ENCODE measurements at places on chromosomes 11 and 22.

DNA sequence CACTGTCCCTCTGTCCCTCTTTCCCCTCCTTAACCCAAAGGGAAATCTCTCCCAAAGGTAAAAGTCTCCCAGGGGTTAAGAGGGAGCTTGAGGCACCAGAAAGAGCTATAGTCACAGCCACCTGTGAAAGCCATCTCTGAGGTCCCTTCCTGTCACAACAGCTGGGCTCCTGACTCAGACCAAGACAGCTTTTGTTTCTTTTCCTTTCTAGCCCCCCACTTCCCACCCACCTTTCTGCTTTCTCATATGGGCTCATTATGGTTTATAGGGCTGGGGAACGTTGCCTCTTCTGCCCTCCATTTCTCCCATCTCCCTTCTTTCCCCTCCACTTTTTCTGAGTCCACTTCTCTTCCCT lies 19.1 kb downstream of the MIF start:
- no peak for DNase-seq

DNA sequence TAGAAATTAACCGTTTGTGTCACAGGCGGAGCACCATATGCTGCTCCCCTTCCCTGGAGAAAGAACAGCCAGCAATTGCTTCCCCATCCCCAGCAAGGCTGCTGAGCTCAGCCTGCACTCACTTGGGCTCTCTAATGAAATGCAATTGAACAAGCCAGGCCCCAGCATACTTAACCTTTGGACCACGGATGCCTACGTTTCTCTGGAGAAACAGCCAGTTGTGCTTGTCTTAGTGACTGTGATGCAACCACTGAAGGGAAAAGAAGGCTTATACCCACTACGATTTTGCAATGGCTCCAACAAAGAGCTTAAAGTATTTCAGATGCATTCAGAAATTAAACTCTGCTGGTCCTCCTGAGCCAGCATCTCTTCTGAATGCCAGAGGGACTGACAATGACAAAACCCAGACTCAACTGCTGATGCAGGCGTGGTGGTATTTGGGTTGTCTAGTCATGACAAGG lies 51.3 kb upstream of the SESN3 start:
- no peak for DNase-seq

DNA sequence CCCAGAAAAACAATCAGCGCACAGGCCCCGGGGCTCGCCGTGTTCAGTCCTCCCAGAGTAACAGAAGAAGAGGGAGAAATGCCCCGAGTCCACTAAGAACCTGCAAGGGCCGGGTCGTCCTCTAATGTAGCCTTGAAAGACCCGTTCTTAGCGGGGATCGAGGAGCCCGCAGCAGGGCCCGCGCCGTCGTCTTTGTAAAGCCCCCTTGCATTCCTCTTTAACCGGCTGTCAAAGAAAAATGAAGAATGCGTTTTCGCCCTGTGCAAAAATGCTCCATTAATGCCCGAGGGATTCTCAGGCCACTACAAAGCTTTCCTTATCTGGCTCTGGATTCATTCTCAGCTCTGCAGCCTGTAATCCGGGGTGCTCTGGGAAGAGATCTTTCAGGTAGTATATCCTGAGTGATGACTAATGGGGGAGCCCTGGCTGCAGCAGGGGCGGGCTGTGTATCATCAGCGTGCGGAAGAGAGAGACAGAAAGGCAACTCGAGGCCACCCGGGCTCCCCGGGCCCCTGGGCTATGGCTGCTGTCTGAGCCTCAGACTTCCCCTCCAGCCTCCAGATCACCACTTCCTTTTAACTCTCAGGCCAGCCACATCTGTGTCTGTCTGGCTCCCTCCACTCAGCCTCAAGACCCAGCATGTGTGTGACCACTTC lies 78.2 kb downstream of the FBLN1 start:
- DNase-seq: no peak

- no peak for DNase-seq
Observed at GRCh38 chr11:27934830-27935145, 173.2 kb downstream of the KIF18A start.

DNA sequence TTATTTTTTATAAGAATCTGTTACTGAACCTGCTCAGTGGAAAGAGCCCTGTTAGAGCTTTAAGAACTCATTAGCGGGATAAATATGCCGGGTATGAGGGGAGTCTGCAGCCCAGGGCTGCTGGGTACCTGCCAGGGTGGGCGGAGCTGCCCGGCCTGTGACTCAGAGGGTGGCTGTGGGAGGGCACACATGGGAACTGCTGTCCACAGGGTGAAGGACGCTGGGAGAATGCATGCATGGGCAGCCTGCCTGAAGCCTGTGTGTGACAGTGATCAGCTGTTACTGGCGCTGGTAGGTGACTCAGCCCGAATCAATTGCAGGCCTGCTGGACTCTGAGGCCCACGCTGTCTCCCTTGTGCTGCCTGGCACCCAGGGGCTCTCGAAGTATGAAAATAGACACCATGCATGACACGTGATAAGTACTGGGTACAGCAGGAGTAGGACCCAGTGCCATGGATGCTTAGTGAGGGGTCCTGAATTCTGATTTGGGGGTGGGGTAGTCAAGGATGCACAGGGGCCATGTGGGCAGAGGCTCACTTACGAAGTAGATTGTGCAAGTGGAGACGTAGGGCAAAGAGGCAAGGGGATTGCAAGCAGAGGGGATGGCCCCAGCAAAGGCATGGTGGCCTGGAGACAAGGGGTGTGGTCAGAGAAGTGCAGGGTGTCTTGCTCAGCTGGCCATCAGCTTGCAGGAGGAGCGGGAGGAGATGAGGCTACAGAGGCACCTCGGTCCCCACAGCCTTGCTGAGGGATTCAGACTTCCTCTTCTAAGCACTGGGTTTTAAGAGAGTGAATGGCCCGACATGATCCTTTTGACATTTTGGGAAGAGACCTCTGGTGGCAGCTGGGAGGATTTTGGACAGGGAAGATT lies 36.5 kb downstream of the GRIK4 start:
- DNase-seq: no peak

DNA sequence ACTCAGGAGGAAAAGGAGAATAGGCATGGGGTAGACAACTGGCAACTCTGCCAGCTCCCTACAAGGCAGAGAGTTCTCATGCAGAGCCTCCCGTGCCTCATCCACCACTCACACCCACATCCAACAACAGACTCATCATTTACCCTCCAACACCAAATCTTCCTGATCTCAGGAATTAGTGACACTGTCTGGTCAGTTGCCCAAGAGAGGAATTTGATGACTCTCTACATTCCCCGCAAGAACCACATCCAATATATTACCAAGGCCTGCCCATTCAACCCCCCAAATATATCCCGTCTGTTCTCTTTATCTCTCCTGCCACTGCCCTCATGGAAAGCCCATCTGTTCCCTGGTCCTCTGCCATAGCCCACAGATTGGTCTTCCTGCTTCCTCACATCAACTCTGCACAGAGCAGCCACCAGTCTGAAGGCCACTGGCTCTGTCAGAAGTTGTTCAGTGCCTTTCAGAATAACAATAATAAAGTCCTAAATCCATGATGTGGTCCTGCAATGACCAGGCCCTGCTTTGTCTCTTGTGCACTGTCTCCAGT lies 57.5 kb upstream of the CD82 start:
- DNase-seq: no peak

DNA sequence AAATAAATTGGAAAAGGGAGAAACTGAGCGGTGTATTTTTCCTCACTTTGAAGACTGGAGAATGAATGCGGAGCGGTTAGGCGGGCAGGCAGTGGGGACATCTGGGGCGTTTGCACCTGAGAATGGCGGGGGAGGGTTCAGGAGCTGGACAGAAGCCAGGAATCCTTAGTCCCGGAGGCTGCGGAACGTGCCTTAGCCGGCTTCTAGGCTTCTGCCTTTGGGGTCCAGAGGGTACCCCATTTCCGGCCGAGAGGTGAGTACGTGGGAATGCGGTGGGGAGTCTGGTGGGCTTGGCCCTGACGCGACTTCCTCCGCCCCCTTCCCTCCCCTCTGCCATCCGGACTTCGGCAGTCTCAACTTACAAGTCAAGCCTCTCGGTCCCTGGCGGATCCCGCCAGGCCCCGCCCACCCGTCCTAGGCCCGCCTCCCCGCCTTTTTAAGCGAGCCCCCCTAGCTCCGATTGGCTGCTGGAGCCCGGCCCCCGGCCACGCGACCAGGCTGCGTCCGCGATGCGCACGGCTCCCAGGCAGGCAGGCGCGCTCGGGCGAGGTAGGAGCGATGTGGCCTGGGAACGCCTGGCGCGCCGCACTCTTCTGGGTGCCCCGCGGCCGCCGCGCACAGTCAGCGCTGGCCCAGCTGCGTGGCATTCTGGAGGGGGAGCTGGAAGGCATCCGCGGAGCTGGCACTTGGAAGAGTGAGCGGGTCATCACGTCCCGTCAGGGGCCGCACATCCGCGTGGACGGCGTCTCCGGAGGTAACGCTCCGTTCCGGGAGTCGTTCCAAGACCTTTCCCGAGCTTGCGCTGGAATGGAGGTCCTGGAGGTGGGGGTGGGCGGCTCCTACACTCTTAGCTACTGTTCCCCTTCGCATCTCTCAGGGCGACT lies at the start of gene GCAT:
Gene GCAT (plus strand): TSS at position 525 of the 884 bp plus-strand sequence. CDS start 34 bp downstream, at position 559.
- peak; percentile 62 for DNase-seq

DNA sequence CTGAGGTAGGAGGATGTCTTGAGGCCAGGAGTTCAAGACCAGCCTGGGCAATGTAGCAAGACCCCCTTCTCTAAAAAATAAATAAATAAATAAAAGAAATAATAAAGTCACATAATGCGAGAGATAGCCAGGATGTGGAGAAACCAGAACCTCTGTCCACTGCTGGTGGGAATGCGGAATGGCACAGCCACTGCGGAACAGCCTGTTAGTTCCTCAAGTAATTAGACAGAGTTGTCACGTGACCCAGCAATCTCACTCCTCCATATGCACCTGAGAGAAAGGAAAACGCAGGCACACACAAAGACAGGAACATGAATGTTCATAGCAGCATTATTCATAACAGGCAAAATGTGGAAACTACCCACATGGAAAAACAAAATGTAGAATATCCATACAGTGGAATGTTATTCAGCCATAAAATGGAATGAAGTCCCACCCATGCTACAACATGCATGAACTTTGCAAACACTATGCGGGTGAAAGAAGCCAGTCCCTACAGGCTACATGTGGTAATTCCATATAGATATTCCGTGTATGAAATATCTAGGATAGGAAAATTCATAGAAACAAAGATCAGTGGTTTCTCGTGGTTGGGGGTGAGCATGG lies 27.4 kb downstream of the LIF start:
- no peak for DNase-seq

- no peak for DNase-seq
Observed at GRCh38 chr11:31437742-31438435, 68.2 kb downstream of the DNAJC24 start.

DNA sequence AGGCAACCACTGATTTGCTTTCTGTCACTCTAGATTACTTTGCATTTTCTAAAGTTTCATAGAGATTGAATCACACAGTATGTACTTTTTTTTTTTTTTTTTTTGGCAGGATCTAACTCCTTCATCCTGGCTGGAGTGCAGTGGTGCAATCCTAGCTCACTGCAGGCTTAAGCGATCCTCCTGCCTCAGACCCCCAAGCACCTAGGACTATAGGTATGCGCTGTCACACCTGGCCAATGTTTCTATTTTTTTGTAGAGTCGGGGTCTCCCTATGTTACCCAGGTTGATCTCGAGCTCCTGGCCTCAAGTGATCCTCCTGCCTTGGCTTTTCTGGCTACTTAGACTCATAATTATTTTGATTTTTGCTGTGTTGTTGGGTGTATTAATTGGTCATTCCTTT lies 294.6 kb upstream of the CTSC start:
- no peak for DNase-seq

GRCh38 chr11:47675851-47676250 lies 33.5 kb upstream of the MTCH2 start:
- no peak for DNase-seq

DNA sequence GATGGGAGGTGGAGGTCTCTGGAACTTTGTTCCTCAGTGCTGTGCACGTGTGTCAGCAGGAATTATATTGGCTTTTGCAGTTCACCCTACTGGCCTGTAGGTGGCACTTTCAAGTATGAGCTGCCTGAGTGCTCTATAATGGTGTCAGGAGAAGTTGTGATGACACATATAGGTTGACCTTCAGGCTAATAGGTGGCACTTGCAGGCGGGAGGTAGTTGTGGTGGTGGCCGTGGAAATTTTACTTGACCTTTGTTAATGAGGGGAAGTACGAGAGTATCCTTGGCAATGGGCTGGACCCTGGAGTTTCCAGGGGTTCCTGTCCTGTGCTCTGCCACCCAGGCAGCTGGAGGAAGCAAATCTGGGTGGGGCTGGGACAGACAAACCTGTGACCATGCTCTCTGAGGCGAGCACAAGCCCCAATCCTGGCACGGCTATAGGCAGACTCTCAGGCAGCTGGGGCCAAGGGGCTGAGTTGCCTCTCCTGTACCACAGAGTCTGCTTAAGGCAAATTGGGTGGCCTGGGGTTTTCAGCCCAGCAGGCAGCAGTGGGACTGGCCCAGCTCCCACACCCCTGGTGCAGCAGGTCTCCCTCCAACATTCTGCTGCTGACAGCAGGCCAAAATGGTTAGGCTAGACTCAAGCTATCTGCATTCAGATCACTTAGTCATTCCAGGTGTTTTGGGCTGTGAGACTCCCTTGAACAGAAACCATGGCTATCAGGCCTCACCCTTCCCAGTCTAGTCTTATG lies 147.5 kb upstream of the CTSC start:
- no peak for DNase-seq

DNA sequence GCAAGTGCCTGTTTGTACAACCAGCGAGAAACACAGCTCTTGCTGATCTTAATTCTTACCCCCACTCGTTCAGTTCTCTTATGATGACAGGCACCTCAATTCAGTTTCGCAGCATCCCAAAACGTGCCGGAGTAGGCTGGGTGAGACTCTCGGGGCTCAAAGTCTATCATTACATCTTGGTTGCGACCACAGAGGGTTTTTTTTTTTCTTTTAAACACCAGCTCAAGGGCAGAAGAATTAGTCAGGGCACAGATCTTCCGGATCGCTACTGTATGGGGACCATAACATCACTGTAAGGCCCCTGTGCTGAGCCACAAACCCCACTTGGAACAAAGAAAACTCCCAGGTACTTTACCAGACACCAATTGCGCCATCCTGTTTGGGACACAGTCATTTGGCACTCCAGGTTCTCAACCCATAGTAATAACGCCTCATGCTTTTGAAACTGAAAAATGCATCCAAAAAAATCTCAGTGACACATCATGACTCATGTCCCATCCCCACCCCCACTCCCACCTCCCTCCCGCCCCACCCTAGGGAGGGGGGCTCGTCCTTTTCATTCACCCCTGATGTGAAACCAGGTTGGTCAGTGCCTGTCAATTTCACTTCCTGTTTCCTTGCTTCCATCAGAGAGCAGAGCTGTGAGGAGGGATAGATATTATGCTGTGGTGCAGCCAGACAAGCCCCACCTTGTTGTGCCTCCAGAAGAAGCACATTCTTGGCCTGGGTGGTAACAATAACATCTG lies 41.0 kb upstream of the CD5 start:
- no peak for DNase-seq

GRCh38 chr22:28917747-28918549 lies 34.6 kb downstream of the ZNRF3 start:
- DNase-seq: no peak

DNA sequence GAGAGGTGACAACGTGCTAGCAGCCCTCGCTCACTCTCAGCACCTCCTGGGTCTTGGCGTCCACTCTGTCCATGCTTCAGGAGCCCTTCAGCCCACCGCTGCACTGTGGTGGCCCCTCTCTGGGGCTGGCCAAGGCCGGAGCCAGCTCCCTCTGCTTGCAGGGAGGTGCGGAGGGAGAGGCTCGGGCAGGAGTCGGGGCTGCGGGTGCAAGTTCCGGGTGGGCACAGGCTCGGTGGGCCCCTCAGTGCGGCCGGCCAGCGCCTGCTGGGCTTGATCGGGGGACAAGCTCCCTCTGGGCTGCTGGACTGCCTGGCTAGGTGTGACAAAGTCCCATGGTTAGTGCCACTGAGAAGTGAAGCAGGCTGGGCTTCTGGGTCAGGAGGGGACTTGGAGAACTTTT lies 245.8 kb downstream of the JRKL start:
- DNase-seq: no peak

- no peak for DNase-seq
Observed at GRCh38 chr11:134386945-134387344, 25.1 kb downstream of the B3GAT1 start.

Measured in esophagus squamous epithelium (tissue), 5 donors.